ENCODE measurements at places on chromosomes 16 and 17.
A peak's percentile ranks its signal among the peaks of the same experiment; 100 is the strongest.

DNA sequence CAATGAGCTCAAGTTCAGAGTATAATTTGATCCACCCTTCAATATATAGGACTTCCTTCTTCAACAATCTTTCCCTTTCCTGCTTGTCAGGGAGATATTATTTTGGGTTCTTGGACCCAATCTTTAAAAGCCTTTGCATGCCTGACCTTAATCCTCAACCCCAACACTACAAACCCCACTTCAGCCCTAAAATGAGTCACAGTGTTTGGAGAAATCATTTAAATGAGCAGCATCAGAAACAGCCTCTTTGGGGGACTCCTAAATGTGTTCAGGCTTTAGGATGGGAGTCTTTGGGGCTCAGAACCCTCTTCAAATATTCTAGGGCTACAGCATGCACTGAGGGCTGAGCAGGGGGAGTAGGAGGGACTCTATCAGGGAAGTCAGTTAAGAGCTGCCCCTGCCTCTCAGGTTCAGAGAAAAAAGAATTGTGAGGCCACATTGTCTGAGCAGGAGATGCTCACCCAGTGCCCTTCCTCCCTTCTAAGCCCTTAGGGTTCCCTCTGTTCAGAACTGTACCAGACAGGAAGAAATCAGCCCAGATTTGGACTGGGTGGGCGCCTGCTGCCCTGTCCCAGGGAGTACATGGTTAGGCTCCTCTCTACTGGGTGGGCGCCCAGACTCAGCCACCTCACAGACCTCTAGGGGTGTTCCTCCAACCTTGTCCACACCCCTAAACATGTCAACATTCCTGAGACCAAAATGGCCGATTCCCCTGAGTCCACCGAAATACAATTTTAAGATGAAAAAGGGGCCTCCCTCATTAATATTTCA lies 5.0 kb downstream of the NEUROD2 start:
- DNase-seq: no peak

- no peak for DNase-seq
These were observed 56.5 kb downstream of the COPRS start for GRCh38 chr17:31802502-31802901.

- DNase-seq: peak; percentile 69
These were observed 485 bp downstream of the DYNLL2 start for GRCh38 chr17:58083491-58084316.

DNA sequence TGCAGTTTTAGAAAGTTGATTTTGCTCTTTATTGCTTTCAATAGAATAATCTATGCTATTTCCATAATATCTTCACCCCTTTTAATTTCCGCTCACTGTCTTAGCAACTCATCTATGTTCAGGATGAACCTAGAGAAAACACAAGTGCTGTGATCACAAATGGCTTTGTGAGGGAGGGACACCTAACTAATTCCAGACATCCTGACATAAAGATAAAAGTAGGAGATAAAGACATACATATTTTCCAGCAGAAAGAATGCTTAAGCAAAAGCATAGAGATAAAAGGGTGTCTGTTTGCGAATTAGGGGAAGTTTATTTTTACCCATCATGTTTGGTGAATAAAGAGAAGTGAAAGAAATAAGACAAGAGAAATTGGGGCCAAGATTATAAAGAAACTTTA lies 254.2 kb downstream of the KCNJ2 start:
- no peak for DNase-seq

DNA sequence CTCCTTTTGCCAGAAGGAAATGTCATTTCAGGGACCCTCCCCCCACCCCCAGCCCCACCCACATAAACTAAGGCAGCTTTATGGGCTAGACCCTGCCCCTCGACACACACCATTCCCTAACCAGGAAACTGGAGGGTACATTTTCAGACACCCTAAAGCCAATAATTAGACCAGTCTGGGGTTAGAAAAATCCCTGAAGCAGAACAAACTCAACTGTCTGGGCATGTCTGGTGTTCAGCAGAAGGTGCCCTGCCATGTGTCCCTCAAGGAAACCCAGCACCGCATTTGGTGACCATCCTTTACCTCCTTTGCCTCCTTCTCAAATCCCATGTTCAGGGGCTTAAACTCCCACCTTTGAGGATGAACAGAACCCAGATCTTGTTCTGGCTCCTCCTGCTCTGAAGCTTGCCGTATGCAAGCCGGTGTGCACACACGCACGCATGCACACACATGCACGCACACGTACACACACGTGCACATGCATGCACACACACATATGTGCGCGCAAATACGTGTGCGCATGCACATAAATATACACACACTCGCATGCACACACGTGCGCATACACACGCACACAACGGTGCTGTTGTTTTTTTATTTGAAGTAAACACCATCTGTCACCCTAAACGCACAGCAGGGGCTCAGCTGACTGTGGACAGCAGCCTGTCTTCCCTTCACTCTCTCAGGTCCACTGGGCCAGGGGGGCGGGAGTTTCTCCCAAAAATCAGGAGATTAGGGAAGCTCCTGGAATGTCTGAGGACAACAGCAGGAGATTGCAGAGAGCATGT lies 156.8 kb upstream of the TNRC6C start:
- DNase-seq: no peak

GRCh38 chr16:23896832-23897821 lies 61.3 kb downstream of the PRKCB start:
- DNase-seq: no peak

DNA sequence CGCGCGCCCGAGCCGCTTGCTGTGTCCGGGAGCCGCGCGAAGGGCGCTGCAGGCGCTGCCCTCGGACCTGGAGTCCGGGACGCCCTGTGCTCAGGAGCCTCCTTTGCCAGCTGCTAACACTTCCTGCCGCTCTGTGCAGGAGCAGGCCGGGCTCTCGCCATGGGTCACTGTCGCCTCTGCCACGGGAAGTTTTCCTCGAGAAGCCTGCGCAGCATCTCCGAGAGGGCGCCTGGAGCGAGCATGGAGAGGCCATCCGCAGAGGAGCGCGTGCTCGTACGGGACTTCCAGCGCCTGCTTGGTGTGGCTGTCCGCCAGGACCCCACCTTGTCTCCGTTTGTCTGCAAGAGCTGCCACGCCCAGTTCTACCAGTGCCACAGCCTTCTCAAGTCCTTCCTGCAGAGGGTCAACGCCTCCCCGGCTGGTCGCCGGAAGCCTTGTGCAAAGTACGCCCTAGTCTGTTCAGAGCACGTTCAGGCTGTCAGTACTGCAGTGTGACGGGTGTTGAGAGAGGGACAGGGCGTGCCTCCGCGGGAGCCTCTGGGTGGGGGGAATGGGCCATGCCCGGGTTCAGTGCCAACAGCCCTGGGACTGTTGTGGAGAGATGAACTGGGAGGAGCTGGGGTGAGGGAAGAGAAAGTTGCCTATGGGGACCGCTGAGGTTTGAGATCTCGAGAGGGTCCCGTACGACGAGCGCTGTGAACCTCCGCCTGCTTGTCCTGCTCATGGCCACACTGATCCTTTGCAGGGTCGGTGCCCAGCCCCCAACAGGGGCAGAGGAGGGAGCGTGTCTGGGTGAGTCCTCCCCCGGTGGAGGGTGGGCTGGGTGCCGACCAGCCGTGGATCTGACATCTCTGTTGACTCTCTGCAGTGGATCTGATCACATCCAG lies 1.3 kb downstream of the ZNF276 start:
- DNase-seq: peak; percentile 47

GRCh38 chr17:37089956-37090355 lies 141.2 kb downstream of the AATF start:
- DNase-seq: no peak

- DNase-seq: no peak
These were observed 590 bp upstream of the CD79B start for GRCh38 chr17:63932721-63933120.

- DNase-seq: peak; percentile 55
These were observed 164.7 kb downstream of the MSI2 start for GRCh38 chr17:57420734-57421717.

DNA sequence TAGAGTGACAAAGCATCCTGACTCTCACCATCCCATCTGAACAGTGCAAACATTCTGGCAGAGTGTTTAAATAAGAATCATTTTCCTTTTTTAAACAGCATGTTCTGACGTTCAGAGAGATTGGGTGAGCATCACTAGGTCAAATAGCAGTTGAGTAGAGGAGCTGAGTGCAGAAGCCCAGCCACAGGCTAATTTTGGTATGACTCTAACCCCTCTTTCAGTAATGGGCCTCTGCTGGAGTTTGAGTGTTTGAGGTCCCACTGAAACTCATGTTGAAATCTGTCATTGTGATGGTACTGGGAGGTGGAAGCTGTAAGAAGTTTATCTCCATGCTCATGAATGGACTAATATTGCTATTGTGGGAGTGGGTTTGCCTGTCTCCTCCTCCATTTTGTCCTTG lies 194.4 kb downstream of the SALL1 start:
- DNase-seq: no peak

GRCh38 chr17:39487946-39488345 lies 26.7 kb downstream of the CDK12 start:
- no peak for DNase-seq

DNA sequence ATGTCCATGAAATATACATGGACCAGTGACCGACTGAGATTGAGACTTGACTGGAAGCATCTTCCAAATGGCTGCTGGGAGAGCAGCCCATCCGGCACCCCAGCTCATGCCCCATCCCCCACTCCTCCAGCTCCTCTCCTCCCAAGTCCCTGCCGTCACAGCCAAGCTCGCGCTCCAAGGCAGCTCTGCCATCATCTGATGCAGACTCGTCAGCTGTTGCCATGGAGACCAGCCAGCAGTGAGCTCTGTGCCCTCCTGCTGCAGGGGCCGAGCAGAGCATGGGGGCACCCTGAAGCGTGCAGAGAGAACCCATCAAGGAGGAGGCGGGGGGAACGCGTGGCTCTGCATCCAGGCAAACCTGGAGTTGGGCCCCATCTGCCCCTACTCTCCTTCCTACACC lies 74.5 kb upstream of the TNRC6C start:
- peak; percentile 59 for DNase-seq

GRCh38 chr17:48598736-48599135 lies 5.2 kb upstream of the HOXB5 start:
- DNase-seq: no peak

- no peak for DNase-seq
These were observed 7.5 kb upstream of the ALKBH5 start for GRCh38 chr17:18176176-18176575.

GRCh38 chr16:2966043-2966807 lies 2.1 kb downstream of the KREMEN2 start:
- peak; percentile 15 for DNase-seq

DNA sequence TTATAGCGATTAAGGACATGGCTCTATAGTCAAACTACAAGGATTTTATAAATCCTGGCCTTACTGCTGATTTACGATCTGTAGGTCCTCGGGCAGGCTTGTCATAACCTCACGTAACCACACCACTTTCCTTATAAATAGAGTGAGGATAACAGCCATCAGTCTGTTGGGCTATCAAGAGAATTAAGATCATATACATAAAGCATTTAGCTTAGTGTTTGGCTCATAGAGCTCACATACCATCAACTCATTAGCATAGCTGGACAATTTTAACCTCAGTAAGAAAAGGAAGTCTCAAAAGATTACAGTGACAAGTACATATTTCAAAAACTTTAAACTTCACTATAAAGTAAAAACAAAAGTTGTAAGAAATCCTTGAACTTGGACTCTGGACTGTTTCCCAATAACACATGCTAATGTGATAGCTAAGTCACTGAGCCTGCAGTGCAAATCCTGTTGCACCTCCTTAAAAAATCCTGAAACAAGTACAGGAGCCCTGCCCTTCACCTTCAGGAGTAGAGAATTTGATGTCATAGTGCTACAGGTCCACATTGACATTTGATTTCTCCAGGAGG lies 20.8 kb upstream of the CLEC3A start:
- no peak for DNase-seq

DNA sequence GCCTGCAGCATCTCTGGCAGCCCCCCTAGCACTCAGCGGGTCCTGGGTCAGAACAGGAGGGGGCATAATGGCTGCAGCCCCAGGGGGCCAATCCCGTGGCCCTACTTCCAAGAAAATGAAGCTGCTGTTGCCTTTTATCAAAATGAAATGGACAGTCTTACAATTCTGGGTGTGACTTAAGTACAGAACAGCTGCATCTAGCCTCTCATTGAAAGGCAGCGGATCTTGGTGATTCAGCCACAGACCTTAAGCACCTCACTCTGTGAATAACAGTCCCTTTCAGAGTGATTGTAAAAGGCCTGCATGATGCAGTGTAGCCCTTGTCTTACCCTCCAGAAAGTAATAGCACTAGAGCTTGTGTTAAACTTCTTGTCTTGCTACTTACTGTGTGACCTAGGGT lies 11.5 kb upstream of the UMOD start:
- DNase-seq: no peak

DNA sequence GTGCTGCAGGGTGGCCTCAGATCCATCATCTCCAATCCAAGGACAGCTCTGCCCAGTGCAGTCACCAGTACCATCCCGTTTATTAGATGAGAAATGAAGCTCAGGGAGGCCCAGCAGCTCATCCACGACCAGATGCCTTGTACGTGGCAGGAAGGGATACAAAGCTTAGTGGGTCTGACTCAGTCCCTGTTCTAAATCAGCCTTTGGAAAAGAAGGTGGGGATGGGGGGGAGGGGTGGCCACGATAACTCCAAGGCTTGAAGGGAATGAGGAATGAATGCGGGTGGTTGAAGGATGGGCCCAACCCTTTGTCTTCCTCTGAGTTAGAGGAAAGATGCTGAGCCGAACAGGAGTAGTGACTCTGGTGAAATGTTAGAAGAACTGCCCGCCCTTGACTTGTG lies 25.8 kb downstream of the LLGL2 start:
- DNase-seq: no peak

- no peak for DNase-seq
These were observed 102.3 kb upstream of the C17orf78 start for GRCh38 chr17:37273409-37274051.

GRCh38 chr17:54900457-54901229 lies at the start of gene TOM1L1:
TSS of gene TOM1L1 (plus strand) at chr17:54900852. CDS start at chr17:54900866, 14 bp downstream.
- peak; percentile 58 for DNase-seq

GRCh38 chr16:49631187-49632041 lies 224.5 kb downstream of the ZNF423 start:
- peak; percentile 88 for DNase-seq

- no peak for DNase-seq
These were observed 13.5 kb upstream of the PRKAR1A start for GRCh38 chr17:68498479-68499326.

GRCh38 chr16:46903255-46903905 lies 19.2 kb downstream of the GPT2 start:
- DNase-seq: no peak

DNA sequence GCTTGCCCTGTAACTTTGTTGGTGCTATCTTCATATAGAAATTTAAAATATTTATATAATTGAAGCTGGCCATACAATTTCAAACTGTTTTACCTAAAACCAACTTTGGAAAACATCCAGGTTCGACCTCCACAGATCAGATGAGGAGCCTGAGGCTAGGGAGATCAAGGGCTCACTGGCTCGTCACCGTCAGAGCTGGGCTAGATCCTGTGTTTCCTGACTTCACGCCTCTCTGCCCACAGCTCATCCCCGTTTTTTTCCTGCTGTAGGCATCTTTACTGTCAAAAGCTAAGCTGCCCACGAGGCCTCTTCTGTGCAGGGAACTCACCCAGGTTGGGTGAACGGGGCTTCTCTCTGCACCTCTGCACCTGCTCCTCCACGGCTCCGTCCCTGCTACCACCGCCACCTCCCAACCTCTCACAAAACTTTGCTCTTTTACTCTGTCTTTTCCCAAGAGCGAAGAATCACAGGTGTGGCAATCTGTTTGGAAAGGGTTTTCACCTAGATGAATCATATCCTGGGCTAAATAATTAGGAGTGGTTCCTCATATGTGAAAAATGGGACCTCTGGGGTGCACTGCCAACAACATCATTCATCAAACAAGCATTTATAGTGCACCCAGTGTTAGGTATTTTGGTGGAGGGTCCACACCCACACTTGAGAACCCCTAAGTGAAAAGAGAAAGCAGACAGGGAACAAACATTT lies 24.8 kb upstream of the KDM6B start:
- no peak for DNase-seq
